Right ventricle myocardium superior (tissue), 1 donor: ENCODE measurements at places on chromosomes 4 and X. TPM values are rescaled to one million over a fixed set of nuclear protein-coding genes. Genes with fewer than 3 reads are reported as not detected.

DNA sequence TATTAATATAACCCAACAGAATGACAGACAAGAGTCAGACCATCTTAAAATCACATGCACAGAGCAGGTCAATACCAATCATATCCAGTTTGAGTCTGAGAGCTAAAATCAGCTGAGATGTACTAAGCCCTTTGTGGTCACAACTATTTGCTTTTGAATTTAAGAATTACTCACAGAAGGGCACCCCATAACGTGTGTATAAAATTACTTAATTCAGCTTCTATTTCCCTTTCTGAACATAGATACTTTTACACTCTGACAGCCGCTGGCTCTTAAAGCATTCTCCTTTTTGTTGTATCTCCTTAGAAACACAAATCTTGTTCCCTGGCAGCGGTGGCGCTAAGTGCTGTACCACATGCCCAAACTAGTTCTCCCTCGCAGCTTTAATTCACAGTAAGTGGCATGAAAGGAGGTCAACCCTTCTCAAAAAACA is 14.8 kb upstream of the PPARGC1A start:
- no peak for DNase-seq

- no peak for DNase-seq
Measured at GRCh38 chrX:118847676-118848075, 24.1 kb downstream of the ZCCHC12 start.

GRCh38 chr4:149986917-149987316 is 91.3 kb upstream of the DCLK2 start:
- DNase-seq = no peak

DNA sequence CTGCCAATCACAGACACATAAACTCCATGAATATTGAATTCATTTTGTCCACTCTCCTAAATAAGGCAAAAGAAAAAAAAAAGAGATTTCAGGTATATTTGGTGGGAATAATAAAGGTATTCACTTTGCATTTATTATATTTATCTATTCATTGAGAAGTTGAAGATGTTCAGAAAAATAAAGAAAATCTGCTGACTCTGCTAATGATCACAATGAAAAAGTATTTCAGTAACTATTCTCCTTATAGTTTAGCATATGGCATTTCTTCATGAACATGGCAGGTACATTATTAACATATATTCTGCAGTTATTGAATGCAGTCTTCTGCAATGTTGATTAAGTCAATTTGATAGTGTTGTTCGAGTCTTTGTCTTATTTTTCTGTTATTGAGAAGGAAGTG is 202.5 kb upstream of the ANKRD50 start:
- no peak for DNase-seq

GRCh38 chr4:124111922-124112321 is 600.6 kb downstream of the ANKRD50 start:
- DNase-seq = no peak

DNA sequence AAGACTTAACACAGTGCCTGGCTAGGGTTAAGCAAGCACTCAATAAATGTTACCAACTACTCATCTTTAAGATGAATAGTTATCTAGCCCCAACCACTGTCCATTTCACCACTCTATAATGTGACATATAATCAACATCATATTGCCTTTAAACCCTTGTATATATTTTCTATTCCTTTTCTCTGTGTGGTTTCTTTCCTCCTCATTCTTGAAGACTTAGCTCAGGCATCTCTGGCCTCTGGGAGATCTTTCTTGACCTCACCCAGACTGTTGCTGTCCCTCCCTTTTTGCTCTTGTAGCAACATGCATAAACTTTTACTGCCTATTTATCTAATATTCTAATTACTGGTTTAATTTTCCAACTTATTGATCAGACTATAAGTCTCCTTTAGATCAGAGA is 249.9 kb upstream of the MAB21L2 start:
- DNase-seq = no peak

- no peak for DNase-seq
Measured at GRCh38 chr4:89158884-89159503, 47.7 kb downstream of the TIGD2 start.

- DNase-seq = no peak
Measured at GRCh38 chrX:133575501-133576136, 160.3 kb upstream of the GPC4 start.

- no peak for DNase-seq
Measured at GRCh38 chr4:182738283-182739047, 178.7 kb downstream of the DCTD start.

- no peak for DNase-seq
Measured at GRCh38 chr4:78069859-78070258, 12.7 kb downstream of the FRAS1 start.

DNA sequence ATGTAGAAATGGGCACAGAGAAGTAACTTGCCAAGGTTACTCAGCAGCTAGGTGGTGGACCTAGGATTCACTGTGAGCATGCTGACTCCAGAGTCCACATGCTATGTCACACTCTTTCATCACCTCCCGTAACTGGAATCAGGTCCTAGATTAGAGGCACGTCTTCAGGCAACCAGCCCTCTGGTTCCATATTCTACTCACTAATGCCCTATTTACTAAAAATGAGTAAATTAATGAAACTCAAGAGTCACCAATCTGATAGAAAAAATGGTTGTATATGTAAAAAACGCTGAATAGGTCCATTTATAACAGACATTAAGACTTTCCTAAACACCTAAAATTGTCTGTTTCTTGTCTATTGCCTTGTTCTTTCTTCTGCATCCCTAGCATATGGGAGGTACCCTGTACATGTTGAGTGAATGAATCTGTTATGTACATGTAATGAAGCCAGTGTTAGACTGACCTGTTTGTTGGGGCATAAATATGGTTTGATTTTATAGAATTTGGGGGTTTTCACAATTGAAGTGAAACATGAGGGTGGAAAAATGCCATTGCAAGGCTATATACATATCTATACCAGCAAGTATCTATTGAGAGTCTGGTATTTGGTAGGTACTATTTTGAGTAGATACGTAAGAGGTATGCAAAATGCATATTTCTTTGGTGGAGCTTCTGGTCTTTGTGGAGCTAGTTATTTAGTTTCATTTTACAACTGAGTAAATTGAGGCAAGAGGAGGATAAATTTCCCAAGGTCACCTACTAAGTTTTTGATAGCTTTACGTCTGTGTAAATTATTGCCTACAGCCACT is 7.5 kb upstream of the RUFY3 start:
- no peak for DNase-seq

FBXL5 gene
- total RNA-seq = 99.0 TPM

TIMM17B gene
- 79.7 TPM for total RNA-seq

PPP2R2C gene
- 8.1 TPM for total RNA-seq
